Activated naive CD8-positive, alpha-beta T cell treated with anti-CD3 and anti-CD28 coated beads for 36 hours (primary cell): ENCODE measurements at places on chromosomes 7 and 10.
A peak's percentile ranks its signal among the peaks of the same experiment; 100 is the strongest.

GRCh38 chr10:122233857-122234348 is 37.2 kb upstream of the BTBD16 start:
- H3K4me1 ChIP-seq: no peaks in the 10 kb centered on the region
- DNase-seq: no peak
- H3K27ac ChIP-seq: no peak overlapping the region
- H3K4me3 ChIP-seq: no peak overlapping the region
- H3K36me3 ChIP-seq: no peaks in the 10 kb centered on the region
- H3K27me3 ChIP-seq: no peaks in the 10 kb centered on the region

DNA sequence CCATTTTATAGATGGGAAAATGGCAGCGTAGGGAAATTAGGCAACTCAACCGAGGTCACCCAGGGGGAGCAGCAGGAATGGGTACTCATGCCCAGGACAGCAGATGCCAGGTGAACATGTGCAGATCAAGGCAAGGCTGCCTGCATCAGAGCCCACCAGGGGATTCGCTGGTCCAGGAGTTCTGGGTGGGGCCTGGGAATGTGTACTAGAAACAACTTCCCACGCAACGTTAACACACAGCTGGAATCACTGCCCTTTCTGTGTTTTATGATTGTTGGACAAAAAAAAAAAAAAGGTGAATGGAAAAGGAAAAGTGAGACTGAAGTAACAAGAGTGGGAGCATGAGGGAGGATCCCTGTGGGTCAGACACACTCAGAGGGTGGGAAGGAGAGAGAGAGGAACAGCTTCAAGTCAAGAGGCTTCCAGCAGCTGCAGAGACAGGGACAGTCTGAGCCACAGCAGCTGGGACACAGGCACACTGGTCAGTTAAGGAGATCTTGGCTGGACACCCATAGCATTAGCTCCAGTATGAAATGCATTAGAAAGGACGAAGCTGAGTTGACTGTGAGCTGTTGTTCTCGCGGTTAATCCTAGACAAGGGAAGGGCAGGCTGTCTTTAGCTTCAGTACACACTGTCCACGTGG is 187.9 kb upstream of the INHBA start:
- DNase-seq: no peak
- no peak overlapping the region for H3K4me3 ChIP-seq
- no peak overlapping the region for H3K27ac ChIP-seq
- peaks cover 4% of the 10 kb centered on the region for H3K36me3 ChIP-seq
- H3K4me1 ChIP-seq: peaks cover 25% of the 10 kb centered on the region

DNA sequence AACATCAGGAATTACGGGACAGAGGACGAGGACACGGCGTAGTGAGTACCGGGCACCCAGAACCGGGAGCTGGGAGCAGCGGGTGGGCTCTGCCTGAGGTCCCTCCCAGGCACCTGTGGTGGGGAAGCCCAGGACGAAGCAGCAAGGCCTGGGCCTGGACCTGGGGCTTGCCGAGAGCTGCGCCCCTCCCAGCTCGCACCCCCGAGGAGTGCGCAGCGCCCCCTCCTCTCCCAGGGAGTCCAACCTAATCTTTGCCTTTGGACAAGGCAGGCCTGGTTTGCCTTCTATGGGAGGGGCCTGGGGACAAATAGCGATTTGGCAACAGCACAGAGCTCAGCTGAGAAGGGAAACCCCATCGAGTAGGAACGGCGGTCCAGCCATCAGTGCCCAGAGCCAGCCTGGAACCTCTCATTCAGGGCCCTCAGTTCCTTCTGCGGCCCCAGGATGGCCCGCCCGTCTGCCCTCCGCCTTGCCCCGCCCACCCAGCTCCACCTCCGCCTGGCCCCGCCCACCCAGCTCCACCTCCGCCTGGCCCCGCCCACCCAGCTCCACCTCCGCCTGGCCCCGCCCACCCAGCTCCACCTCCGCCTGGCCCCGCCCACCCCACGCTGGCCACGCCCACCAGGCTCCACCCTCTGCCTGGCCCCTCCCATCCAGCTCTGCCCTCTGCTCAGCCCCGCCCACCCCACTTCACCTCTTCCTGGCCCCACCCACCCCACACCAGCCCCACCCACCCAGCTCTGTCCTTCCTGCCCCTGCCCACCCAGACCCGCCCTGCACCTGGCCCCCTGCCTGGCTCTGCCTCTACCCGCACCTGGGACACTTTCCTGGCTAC is 32.5 kb upstream of the KNDC1 start:
- peaks cover 7% of the 10 kb centered on the region for H3K4me1 ChIP-seq
- peaks cover 29% of the 10 kb centered on the region for H3K27me3 ChIP-seq
- no peak overlapping the region for H3K27ac ChIP-seq
- H3K4me3 ChIP-seq: no peak overlapping the region
- H3K36me3 ChIP-seq: no peaks in the 10 kb centered on the region

DNA sequence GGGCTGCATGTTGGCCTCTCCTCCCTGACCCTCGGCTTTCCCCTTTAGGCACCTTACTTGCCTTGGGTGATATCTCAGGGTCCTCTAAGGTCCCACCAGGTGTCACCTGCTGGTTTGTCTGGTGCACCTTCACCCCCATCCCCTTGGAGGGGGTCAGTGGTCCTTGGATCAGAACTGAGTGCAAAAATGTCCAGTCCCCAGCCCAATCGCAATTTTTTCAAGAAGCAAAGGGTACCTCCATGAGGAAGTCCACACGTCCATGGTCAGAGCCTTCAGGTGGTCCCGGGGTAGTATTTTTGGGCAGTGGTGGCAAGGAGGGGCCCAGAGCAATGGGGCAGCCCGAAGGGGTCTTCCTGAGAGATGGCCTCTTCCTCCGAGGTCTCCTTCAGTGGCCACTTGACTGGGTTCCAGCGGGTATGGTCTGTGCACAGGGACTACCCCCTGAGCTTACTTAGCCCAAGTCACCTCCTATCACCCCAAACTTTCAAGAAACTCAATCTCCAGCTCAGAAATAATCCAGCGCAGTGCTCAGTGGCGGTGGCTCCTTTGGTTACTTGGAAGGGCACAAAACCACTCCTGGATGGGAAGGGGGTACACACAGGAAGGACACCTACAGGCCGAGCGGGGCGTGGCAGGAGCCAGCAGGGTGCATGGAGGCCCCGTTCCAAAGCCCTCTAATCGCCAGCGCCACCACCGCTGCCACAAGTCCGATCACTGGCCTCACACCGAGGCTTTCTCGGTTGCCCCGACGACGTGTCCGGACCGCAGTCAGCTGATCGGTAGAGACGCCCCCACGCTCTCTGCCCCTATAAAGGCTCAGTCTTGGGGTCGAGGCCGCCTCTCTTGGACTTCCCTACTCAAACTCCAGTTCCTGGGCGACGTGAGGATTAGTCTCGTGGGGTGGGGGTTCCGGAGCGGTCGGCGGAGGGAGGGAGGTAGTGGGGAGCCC is 4.5 kb downstream of the SAP25 start:
- peak; percentile 61 for DNase-seq
- H3K27ac ChIP-seq: peak overlapping the region; percentile 56
- peaks cover 6% of the 10 kb centered on the region for H3K36me3 ChIP-seq
- H3K27me3 ChIP-seq: no peaks in the 10 kb centered on the region
- peaks cover 31% of the 10 kb centered on the region for H3K4me1 ChIP-seq

- H3K27me3 ChIP-seq: no peaks in the 10 kb centered on the region
- DNase-seq: no peak
- no peaks in the 10 kb centered on the region for H3K36me3 ChIP-seq
- no peak overlapping the region for H3K27ac ChIP-seq
- H3K4me3 ChIP-seq: no peak overlapping the region
- no peaks in the 10 kb centered on the region for H3K4me1 ChIP-seq
Measured at GRCh38 chr7:81676105-81676811, 93.6 kb downstream of the HGF start.

DNA sequence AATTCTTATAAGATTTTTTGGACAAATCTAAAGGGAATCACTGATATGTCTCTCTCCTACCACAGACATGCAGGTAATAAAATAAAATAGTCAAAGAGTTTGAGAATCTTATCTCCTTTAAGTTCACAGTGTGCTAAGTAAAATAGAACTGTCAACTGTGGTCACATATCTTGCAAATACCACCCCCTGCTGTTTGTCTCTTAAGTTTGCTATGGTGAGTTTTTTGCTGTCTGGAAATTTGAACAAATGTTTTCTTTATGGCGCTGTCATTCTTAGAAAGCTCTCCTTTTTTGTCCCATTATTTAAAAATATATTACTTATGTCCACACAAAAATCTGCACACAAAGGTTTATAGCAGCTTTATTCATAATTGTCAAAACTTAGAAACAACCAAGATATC is 19.6 kb downstream of the GIMAP5 start:
- peaks cover 56% of the 10 kb centered on the region for H3K4me1 ChIP-seq
- H3K27me3 ChIP-seq: no peaks in the 10 kb centered on the region
- DNase-seq: no peak
- peak overlapping the region; percentile 97 for H3K27ac ChIP-seq

- no peaks in the 10 kb centered on the region for H3K36me3 ChIP-seq
- no peak within 1 kb of the TSS for H3K27ac ChIP-seq
- no peaks in the 10 kb centered on the region for H3K4me1 ChIP-seq
- H3K4me3 ChIP-seq: no peak within 1 kb of the TSS
- no peak for DNase-seq
Measured at GRCh38 chr7:14902589-14903067, at the start of gene DGKB. DGKB (minus strand) TSS chr7:14902751.

- DNase-seq: peak; percentile 22
- H3K4me1 ChIP-seq: peaks cover 66% of the 10 kb centered on the region
- peaks cover 17% of the 10 kb centered on the region for H3K36me3 ChIP-seq
- no peaks in the 10 kb centered on the region for H3K27me3 ChIP-seq
- no peak overlapping the region for H3K27ac ChIP-seq
- no peak overlapping the region for H3K4me3 ChIP-seq
Measured at GRCh38 chr7:116236020-116236630, 25.8 kb downstream of the TES start.

GRCh38 chr7:39754326-39755120 is 131.2 kb downstream of the RALA start:
- peaks cover 15% of the 10 kb centered on the region for H3K4me1 ChIP-seq
- H3K27me3 ChIP-seq: no peaks in the 10 kb centered on the region
- no peak overlapping the region for H3K4me3 ChIP-seq

DNA sequence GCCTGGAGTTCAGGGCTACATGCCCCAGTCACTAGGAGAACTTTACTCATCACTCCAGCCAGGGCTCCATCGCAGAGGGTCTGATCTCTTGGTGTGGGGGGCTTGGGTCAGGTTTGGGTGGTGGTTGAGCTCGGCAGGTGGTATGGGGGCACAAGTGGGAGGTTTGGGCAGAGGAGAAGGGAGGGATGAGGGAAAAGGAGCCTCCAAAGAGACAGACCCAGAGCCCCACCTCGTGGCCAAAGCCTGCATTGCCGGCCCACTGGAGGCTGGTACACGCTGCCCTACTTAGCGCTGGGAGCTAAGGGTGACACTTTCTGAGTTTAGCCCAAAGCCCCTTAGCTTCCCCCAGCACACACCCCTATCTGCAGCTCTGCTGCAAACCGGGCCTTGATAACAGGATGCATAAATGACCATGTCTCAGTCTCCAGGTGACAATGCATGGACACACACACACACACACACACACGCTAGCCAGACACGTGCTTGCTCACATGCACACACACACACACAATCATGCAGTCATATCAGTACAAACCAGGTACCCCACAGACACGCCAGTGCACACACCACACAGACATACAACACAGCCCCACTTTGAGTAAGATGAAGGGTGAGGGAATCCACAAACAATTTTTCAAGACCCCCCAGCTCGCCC is 14.7 kb downstream of the LZTS2 start:
- peaks cover 25% of the 10 kb centered on the region for H3K4me1 ChIP-seq
- peaks cover 53% of the 10 kb centered on the region for H3K27me3 ChIP-seq
- H3K4me3 ChIP-seq: no peak overlapping the region
- H3K27ac ChIP-seq: no peak overlapping the region
- peak; percentile 75 for DNase-seq
- no peaks in the 10 kb centered on the region for H3K36me3 ChIP-seq

- no peak for DNase-seq
- H3K4me3 ChIP-seq: no peak overlapping the region
- H3K36me3 ChIP-seq: no peaks in the 10 kb centered on the region
- no peak overlapping the region for H3K27ac ChIP-seq
- H3K4me1 ChIP-seq: no peaks in the 10 kb centered on the region
- no peaks in the 10 kb centered on the region for H3K27me3 ChIP-seq
Measured at GRCh38 chr10:57818522-57818921, 449.2 kb downstream of the IPMK start.

DNA sequence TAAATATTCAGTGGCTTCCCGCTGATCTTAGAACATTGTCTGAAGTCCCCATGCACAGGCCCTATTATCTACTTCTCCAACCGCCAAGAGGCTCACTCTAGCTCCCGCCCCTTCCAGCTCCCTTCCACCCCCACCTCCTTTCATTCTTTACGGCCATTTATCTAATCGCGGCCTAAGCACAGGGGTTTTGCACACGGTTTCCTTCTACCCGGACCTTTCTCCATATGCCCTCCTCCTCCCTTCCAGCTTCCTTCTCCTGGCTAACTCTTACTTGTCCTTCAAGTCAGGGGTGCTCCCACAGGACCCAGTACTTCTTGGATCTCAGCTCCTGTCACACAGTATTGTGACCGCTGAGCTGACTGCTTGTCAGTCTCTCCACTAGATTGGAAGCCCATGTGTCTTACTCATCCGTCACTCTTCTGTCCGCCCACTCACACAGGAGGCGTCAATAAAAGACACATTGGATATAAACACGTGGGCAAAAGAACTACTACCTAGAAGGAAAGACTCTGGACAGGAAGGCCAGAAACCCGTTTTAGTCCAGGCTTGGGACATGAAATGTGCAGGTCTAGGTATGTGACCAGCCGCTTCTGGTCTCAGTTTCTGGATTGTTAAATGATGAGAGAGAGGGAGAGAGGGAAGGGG is 20.2 kb upstream of the HPS1 start:
- peaks cover 19% of the 10 kb centered on the region for H3K27me3 ChIP-seq
- peaks cover 6% of the 10 kb centered on the region for H3K4me1 ChIP-seq
- no peak for DNase-seq
- no peak overlapping the region for H3K27ac ChIP-seq

- DNase-seq: no peak
- H3K36me3 ChIP-seq: no peaks in the 10 kb centered on the region
- H3K4me1 ChIP-seq: no peaks in the 10 kb centered on the region
- no peaks in the 10 kb centered on the region for H3K27me3 ChIP-seq
- no peak overlapping the region for H3K4me3 ChIP-seq
Measured at GRCh38 chr10:108788891-108789290, 1134.4 kb downstream of the XPNPEP1 start.

DNA sequence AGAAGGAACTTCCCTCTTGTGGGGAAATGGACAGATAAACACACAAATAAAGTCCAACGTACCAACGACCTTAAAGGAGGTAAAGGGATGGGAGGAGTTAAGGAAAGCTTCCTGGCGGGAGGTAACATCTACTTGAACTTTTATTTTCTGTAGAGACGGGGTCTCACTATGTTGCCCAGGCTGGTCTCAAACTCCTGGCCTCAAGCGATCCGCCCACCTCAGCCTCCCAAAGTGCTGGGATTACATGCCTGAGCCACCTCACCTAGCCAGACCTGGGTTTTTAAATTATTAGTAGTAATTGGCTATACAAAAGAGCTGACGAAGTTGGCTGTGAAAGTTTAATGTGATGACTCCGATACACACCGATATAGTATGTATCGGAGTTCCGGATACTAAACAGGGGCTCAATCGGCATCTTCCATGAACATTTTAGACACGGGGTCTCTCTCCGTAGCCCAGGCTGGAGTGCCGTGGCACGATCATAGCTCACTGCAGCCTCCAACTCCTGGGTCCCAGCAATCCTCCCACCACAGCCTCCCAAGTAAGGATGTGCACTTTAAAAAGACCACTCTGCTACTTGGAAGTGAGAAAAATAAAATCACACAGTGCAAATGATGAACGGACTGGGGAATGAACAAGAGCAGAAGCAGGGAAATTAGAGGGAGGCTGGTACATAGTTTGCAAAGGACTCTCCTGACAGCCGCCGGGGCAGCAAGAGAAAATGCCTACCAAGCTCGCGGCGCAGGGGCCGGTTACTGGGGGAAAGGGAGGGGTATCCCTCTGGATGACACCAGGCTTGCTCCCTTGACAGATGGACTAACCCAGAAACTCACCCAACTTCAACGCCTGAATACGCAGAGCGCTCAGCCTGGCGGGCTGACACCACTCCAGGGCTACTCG is 1.0 kb downstream of the BCL7B start:
- DNase-seq: no peak
- H3K27me3 ChIP-seq: peaks cover 4% of the 10 kb centered on the region
- peaks cover 17% of the 10 kb centered on the region for H3K36me3 ChIP-seq
- peak overlapping the region; percentile 83 for H3K27ac ChIP-seq
